CD4-positive, CD25-positive, alpha-beta regulatory T cell (primary cell): ENCODE measurements at places on chromosomes 3 and 15. TPM values are rescaled to one million over a fixed set of nuclear protein-coding genes. Genes with fewer than 3 reads are reported as not detected.

The CD86 gene
- not detected for total RNA-seq

The TMC3 gene
- total RNA-seq: not detected

The GOLGA6L9 gene
- 2.9 TPM for total RNA-seq

The MST1 gene
- total RNA-seq: 4.1 TPM

The AADACL2 gene
- total RNA-seq: not detected
